Mesendoderm (in vitro differentiated cells): ENCODE measurements at places on chromosomes 7 and 10.
A peak's percentile ranks its signal among the peaks of the same experiment; 100 is the strongest.

DNA sequence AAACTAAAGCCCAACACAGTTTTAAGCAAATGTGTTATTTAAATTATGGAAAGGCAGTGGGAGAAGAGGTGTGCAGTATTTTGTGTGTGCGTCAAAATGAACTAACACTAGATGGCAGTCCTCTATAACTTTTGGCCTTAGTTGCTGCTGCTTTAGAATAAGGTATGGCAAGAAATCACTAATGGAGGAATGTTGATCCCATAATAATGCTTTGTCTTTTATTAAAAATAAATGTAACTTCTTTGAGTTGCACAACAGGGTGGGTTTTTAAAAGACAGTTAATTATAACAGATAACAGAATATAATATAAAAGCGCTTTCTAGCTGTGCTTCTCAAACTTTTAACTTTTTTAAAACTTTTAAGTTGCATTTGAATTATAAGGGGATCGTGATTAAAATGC, 56.4 kb downstream of the BBS9 start:
- peak; percentile 76 for DNase-seq
- no peaks in the 10 kb centered on the region for H3K27me3 ChIP-seq
- no peaks in the 10 kb centered on the region for H3K4me1 ChIP-seq
- H3K36me3 ChIP-seq: no peaks in the 10 kb centered on the region
- H3K27ac ChIP-seq: no peak overlapping the region
- no peak overlapping the region for H3K4me3 ChIP-seq

- no peak for DNase-seq
- H3K36me3 ChIP-seq: no peaks in the 10 kb centered on the region
- H3K27me3 ChIP-seq: no peaks in the 10 kb centered on the region
- no peak overlapping the region for H3K4me3 ChIP-seq
Observed at GRCh38 chr7:136685501-136686173, 182.8 kb upstream of the CHRM2 start.

GRCh38 chr10:28120043-28120749, 121.3 kb upstream of the ODAD2 start:
- H3K27ac ChIP-seq: no peak overlapping the region
- DNase-seq: peak; percentile 23
- no peak overlapping the region for H3K4me3 ChIP-seq

DNA sequence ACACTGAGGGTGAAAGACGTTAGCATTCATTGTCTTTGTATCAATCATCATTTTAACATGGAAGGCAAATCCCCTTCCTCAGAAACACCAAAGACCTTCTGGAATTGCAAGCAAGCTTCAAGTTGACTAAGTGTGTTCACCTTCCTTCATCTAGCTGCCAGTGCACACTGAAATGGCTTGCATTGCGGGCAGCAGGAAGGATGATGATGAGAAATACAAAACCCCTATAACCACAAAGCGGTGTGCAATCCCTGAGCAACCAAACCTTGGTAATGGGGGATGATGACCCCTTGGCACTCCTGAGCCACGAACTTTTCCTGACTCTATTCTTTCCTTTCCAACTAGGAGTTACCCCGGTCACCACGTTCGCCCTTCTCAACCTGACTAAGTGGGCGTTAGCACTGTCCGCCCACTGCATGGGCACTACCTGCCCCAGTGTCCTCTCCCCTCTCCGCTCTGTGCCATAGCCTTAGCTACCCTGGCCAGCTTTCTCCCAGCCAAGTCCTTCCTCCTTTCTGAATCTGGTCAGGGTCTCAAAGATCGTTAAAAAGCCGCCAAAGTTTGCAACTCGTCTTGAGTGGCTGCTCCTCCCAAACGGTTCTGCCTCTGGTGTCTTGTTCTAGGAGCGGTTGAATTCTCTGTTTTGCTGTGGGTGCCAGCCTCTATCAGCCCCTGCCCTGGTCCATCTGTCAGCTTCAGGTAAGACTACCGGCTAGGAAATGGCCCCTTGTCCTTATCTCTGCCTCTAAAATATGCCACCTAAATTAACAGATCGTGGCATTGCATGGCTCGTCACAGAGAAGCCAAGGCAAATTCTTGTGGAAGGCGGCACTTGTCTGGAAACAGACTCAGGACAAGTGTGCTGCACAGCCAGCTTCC, 586 bp upstream of the AOC1 start:
- H3K27ac ChIP-seq: no peak overlapping the region
- H3K27me3 ChIP-seq: no peaks in the 10 kb centered on the region
- no peaks in the 10 kb centered on the region for H3K4me1 ChIP-seq
- DNase-seq: no peak

DNA sequence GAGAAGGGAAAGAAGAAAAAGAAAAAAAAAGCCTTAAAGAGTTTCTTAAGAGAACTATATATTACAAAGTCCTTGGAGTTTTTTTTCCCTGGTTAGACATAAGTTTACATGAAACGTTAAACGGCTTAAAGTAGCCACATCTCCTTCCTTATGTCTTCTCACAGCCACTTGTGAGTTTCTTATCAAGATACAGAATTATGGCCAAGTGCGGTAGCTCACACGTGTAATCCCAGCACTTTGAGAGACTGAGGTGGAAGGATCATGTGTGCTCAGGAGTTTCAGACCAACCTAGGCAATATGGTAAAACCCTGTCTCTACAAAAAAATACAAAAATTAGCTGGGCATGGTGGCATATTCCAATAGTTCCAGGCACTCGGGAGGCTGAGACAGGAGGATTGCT, 54.3 kb downstream of the IKZF1 start:
- no peak for DNase-seq
- no peak overlapping the region for H3K27ac ChIP-seq
- no peaks in the 10 kb centered on the region for H3K27me3 ChIP-seq
- no peak overlapping the region for H3K4me3 ChIP-seq
- H3K36me3 ChIP-seq: no peaks in the 10 kb centered on the region

GRCh38 chr10:7525314-7526016, 114.6 kb upstream of the SFMBT2 start:
- H3K27ac ChIP-seq: no peak overlapping the region
- DNase-seq: peak; percentile 84
- no peaks in the 10 kb centered on the region for H3K4me1 ChIP-seq
- H3K27me3 ChIP-seq: no peaks in the 10 kb centered on the region

GRCh38 chr7:138502023-138502767, 42.1 kb downstream of the TRIM24 start:
- H3K4me1 ChIP-seq: peaks cover 2% of the 10 kb centered on the region
- H3K27me3 ChIP-seq: no peaks in the 10 kb centered on the region
- DNase-seq: no peak

GRCh38 chr7:13288516-13288915, 601.1 kb downstream of the ARL4A start:
- no peak overlapping the region for H3K4me3 ChIP-seq
- no peaks in the 10 kb centered on the region for H3K27me3 ChIP-seq
- DNase-seq: no peak
- H3K27ac ChIP-seq: no peak overlapping the region
- no peaks in the 10 kb centered on the region for H3K4me1 ChIP-seq

GRCh38 chr7:28061824-28062196, 118.8 kb downstream of the JAZF1 start:
- no peaks in the 10 kb centered on the region for H3K36me3 ChIP-seq
- DNase-seq: no peak
- no peaks in the 10 kb centered on the region for H3K27me3 ChIP-seq
- H3K4me1 ChIP-seq: peaks cover 4% of the 10 kb centered on the region
- no peak overlapping the region for H3K27ac ChIP-seq
- H3K4me3 ChIP-seq: no peak overlapping the region

GRCh38 chr7:5237286-5237685, 45.5 kb upstream of the SLC29A4 start:
- H3K36me3 ChIP-seq: peaks cover under 1% of the 10 kb centered on the region
- no peak overlapping the region for H3K27ac ChIP-seq
- no peak for DNase-seq
- no peaks in the 10 kb centered on the region for H3K4me1 ChIP-seq
- no peak overlapping the region for H3K4me3 ChIP-seq
- no peaks in the 10 kb centered on the region for H3K27me3 ChIP-seq

GRCh38 chr10:36717118-36717517, 408.3 kb upstream of the ANKRD30A start:
- DNase-seq: no peak
- H3K4me1 ChIP-seq: no peaks in the 10 kb centered on the region
- no peak overlapping the region for H3K4me3 ChIP-seq
- no peaks in the 10 kb centered on the region for H3K27me3 ChIP-seq
- H3K27ac ChIP-seq: no peak overlapping the region

DNA sequence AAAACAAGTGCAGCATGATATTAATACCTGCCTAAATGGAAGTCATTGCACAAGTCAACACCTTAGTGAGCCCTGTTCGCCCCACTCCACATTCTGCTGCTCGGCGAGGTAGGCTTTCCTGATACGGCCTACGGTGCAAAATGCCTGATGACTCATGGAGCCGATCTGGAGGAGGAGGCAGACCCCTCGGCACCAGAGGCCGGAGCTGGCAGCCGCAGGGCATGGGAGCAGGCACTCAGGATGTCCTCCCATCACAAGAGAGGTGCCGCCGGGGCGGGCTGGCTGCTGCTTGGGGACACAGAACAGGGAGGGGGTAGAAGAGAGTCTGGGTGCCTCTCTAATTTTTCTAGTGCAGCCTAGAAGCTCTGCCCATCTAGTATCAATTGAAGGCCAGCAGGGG, 418.5 kb upstream of the MGMT start:
- H3K4me3 ChIP-seq: no peak overlapping the region
- H3K27me3 ChIP-seq: no peaks in the 10 kb centered on the region
- H3K27ac ChIP-seq: no peak overlapping the region
- H3K36me3 ChIP-seq: no peaks in the 10 kb centered on the region

DNA sequence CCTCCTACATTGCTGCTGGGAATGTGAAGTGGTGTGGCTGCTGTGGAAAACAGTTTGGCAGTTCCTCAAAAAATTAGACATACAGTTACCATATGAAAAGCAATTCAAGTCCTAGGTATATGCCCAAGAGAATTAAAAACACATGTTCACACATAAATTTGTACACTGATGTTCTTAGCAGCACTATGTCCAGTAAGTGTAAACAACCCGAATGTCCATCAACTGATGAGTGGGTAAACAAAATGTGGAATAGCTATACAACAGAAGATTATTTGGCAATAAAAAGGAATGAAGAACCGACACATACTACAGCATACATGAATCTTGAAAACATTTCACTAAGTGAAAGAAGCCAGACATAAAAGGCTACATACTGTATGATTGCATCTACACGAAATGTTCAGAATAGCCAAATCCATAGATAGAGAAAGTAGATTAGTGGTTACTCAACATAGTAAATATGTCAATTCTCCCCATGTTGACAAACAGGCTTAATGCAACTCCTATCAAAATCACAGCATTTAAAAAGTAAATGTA, 17.2 kb downstream of the CEP41 start:
- H3K4me1 ChIP-seq: no peaks in the 10 kb centered on the region
- no peak for DNase-seq
- no peak overlapping the region for H3K4me3 ChIP-seq
- no peak overlapping the region for H3K27ac ChIP-seq
- no peaks in the 10 kb centered on the region for H3K36me3 ChIP-seq
- H3K27me3 ChIP-seq: no peaks in the 10 kb centered on the region

DNA sequence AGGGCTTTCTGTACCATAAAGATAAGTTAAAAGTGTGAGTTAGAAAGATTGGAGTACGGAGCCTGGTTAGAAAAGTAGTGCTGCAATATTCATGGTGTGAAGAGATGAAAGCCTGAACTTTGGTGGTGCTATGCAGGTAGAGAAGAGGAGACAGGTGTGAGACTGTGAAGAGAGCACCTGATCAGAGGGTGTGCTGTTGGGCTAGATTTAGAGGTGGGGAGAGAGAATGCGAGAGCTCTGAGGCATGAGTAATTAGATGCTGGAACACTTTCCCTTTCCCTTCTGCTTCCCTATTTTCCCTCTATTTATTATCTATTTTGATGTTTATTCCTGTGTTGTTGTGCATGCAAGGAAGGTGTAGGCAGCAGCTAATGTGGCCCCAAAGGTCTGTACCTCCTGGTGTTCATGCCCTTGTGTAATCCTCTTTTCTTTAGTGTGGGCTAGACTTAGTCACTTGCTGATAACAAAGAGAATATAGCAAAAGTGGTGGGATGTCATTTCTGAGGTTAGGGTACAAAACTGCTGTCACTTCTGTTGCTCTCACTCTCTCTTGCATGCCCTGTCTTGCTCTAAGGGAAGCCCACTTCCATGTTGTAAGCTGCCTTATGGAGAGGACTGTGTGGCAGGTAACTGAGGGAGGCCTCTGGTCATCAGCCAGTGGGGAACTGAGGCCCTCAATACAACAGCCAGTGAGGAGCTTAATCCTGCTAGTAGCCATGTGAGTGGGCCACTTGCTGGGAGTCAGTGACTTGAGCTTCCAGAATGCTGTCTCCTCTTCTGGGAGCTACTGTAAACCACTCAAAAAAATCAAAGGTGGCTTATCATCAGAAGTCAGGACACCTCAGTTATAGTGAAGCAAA, 2.6 kb upstream of the ATXN7L1 start:
- H3K36me3 ChIP-seq: no peaks in the 10 kb centered on the region
- H3K4me1 ChIP-seq: peaks cover 17% of the 10 kb centered on the region
- no peak overlapping the region for H3K27ac ChIP-seq
- DNase-seq: no peak
- no peak overlapping the region for H3K4me3 ChIP-seq

GRCh38 chr10:112912410-112912928, 37.6 kb upstream of the TCF7L2 start:
- peak; percentile 35 for DNase-seq
- no peak overlapping the region for H3K4me3 ChIP-seq

DNA sequence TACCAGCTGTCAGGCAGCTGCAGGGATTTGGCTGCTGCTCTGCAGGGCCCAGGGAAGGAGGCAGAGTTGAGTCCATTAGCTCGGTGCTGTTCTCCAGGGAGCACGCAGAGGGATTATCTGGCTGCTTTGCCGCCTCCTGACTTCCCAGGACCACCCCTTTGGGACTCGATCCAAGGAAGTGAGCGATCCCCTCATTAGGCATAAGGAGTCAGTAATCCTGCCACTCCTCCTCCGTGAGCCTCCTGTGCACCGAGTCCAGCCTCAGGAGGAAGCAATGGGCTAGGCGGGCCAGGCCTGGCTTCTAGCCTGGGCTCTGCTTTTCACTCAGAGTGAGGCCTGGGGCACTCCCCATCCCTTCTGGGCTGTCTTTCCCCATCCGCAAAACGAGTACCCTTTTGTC, 417.9 kb downstream of the RPS24 start:
- DNase-seq: no peak
- H3K27me3 ChIP-seq: no peaks in the 10 kb centered on the region
- no peak overlapping the region for H3K27ac ChIP-seq
- no peaks in the 10 kb centered on the region for H3K36me3 ChIP-seq
- H3K4me1 ChIP-seq: peaks cover 4% of the 10 kb centered on the region

DNA sequence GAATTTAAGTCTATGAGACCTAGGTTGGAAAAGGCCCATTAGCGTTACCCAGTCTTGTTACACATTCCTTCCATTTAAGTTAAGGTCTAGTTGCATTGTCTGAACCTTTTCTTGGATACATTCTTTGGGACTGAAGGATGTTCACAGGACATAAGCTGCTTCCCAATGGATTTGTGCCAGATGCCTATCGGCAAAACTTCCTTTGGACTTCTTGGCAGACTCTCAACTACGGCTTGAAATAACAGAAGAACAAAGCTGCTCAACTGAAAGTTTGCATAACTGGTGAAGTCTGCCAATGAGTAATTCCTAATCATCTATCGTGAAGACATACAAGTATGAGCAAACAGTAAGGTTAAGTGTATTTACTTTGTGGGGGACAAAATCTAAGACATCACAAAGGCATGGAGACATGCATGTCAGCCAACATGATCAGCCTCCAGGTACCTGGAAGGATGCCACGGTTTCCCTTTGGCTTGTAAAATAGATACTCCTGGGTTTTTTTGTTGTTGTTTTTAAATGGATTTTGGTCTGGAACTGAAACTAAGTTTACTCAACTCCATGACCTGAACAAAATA, 35.4 kb downstream of the MALSU1 start:
- H3K36me3 ChIP-seq: peaks cover 5% of the 10 kb centered on the region
- H3K27ac ChIP-seq: no peak overlapping the region
- no peak overlapping the region for H3K4me3 ChIP-seq
- H3K4me1 ChIP-seq: no peaks in the 10 kb centered on the region
